ENCODE measurements at places on chromosomes 1 and 21.

DNA sequence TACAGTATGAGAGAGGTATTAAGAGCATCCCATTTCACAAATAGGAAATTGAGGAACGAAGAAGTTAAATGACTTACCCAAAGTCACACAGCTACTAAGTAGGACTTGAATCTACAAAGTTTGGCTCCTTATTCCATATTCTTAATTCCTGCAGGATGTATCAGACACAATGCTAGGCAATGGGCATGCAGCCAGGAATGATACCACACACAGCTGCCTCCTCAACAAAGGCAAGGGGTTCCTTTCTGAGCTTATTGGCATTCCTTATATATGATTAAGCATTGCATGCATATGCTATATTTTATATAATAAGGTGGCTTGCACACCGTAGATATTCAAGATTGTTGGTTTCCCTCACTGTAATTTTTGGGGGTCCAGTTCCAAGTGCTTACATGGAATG lies 34.2 kb upstream of the JUN start:
- no peak for DNase-seq

- no peak for DNase-seq
Measured at GRCh38 chr1:228666686-228667623, 68.3 kb upstream of the RHOU start.

- no peak for DNase-seq
Measured at GRCh38 chr1:154467434-154468102, 34.5 kb upstream of the TDRD10 start.

- DNase-seq = no peak
Measured at GRCh38 chr1:234235434-234235881, 137.8 kb upstream of the COA6 start.

GRCh38 chr1:172134087-172134731 lies 286.3 kb upstream of the C1orf105 start:
- DNase-seq = no peak

DNA sequence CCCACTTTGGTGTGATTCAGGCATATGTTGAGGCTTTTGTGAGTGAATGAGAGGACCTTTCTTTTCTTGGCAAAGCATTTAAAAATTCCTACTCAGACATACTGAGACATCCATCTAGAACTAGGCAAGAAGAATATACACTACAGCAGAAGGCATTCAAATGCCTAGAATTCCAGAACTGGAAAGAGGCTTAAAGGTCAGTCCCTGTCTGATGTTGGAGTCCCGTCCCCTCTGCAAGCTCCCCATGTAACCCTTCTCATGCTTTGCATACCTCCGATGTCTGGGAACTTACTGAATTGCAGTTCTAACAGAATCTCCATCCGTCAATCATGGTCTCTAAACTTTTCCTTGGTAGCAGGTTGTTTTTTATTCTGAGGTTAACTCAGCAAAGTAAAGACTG lies 152.9 kb downstream of the ATP6V1G3 start:
- no peak for DNase-seq

GRCh38 chr21:39976800-39977199 lies 109.6 kb downstream of the PCP4 start:
- DNase-seq = no peak
